ENCODE measurements at places on chromosomes 1 and 21. TPM values are rescaled to one million over a fixed set of nuclear protein-coding genes. Genes with fewer than 3 reads are reported as not detected.
A peak's percentile ranks its signal among the peaks of the same experiment; 100 is the strongest.

DNA sequence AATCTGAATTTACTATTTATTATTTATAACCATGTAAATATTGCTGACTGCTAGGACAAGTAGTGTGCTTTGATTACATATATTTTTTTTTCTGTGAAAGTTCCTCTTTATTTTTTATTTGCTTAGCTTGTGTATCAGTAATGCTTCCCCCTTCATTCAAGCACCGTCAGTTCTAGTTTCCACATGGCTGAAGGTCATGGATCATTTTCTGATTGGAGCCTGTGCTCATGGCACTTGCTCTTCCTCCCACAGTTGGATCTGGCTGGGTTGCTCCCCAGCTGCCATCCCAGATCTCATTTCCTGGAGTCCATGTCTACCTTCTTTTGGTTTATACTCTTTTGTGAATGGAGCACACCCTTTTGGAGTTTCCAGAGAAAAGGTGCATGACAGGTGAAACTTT lies 57.0 kb upstream of the IGSF5 start:
- DNase-seq: no peak
- no peak overlapping the region for H3K27ac ChIP-seq
- no peaks in the 10 kb centered on the region for H3K27me3 ChIP-seq
- no peak overlapping the region for H3K4me3 ChIP-seq
- H3K36me3 ChIP-seq: no peaks in the 10 kb centered on the region

DNA sequence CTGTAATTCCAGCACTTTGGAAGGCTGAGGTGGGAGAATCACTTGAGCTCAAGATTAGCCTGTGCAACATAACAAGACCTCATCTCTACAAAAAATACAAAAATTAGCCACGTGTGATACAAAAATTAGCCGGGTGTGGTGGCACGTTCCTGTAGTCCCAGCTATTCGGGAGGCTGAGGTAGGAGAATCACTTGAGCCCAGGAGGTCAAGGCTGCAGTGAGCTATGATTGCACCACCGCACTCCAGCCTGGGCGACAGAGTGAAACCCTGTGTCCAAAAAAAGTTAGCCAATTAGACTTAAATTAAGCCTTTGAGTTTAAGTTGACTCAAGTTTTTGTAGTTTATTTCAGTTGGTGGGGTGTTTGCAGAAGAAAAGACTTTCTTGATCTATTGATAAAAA lies 11.8 kb downstream of the CXADR start:
- no peak overlapping the region for H3K4me3 ChIP-seq
- no peak overlapping the region for H3K27ac ChIP-seq
- peaks cover 34% of the 10 kb centered on the region for H3K4me1 ChIP-seq
- DNase-seq: no peak

DNA sequence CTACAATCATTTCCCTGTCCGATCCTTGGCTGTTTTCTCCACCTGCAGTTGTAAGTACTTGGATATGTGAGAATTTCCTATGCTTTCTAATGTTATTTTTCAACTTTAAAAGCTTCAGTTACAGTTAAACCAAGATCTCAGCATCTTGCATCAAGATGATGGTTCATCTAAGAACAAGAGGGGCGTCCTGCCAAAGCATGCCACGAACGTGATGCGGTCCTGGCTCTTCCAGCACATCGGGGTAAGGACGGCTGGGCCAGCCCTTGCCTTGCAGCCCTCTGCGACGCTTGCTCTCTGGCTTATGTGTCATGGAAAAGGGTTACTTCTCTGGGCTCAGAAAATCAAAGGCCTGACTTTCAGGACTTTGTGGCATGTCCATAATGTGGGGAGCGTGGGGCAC lies 46.8 kb downstream of the PKNOX1 start:
- no peaks in the 10 kb centered on the region for H3K27me3 ChIP-seq
- H3K27ac ChIP-seq: no peak overlapping the region
- H3K4me3 ChIP-seq: no peak overlapping the region

GRCh38 chr1:17539118-17539476 lies 401 bp upstream of the ARHGEF10L start:
- no peak for DNase-seq
- no peak overlapping the region for H3K27ac ChIP-seq
- peaks cover 21% of the 10 kb centered on the region for H3K4me1 ChIP-seq
- H3K4me3 ChIP-seq: peak overlapping the region; percentile 30

GRCh38 chr1:54970901-54971300 lies 9.5 kb upstream of the TMEM61 start:
- no peaks in the 10 kb centered on the region for H3K27me3 ChIP-seq
- H3K36me3 ChIP-seq: no peaks in the 10 kb centered on the region
- no peak overlapping the region for H3K27ac ChIP-seq
- no peak for DNase-seq

DNA sequence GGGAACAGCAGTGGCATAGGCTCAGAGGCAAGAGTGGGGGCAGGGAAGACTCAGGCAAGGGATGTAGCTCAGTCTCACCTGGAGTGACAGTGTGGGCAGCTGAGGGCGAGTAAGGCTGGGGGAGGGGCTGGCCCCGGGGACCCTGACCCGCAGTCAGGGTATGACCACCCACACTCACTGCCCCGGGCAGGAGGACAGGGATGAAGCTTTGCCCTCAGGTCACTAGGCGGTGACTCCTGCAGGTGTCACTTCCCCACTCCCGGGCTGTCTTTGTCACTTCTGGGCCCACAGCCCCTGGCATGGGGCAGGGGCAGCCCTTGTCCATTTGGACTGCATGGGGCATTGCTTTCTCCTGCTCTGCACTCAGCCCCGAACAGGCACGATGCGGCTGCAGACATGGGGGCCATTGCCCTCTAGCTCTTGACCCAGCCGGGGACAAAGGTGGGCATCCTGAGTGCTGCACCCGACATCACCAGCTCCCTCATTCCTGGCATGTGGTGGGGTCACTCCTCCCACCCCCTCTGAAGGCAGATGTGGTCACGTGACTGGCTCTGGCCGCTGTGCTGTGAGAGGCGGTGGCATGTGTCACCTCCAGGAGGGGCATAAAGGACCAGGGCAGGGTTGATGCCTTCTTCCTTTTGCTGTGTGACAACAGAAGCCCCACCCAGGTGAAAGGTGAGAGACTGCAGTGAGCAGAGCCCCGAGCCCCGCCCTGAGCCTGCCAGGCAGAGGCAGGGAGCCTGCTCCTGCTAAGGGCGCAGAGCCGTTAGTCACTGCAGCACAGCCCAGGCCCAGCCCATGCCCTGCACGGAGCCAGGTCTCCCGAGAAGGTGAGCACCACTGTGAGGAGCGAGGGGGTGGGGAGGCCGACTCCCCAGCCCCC lies 66.0 kb downstream of the MATN1 start:
- no peak for DNase-seq
- no peaks in the 10 kb centered on the region for H3K36me3 ChIP-seq
- H3K27me3 ChIP-seq: no peaks in the 10 kb centered on the region
- no peaks in the 10 kb centered on the region for H3K4me1 ChIP-seq

- no peak overlapping the region for H3K4me3 ChIP-seq
- H3K36me3 ChIP-seq: no peaks in the 10 kb centered on the region
- no peaks in the 10 kb centered on the region for H3K4me1 ChIP-seq
- DNase-seq: no peak
- H3K27ac ChIP-seq: no peak overlapping the region
- H3K27me3 ChIP-seq: no peaks in the 10 kb centered on the region
These were observed 213.7 kb upstream of the VAMP3 start for GRCh38 chr1:7557301-7557891.

- no peaks in the 10 kb centered on the region for H3K27me3 ChIP-seq
- peaks cover 14% of the 10 kb centered on the region for H3K4me1 ChIP-seq
- DNase-seq: no peak
These were observed 122.8 kb upstream of the IPO9 start for GRCh38 chr1:201706109-201706508.

- no peak overlapping the region for H3K27ac ChIP-seq
- H3K36me3 ChIP-seq: no peaks in the 10 kb centered on the region
- H3K4me3 ChIP-seq: no peak overlapping the region
- no peaks in the 10 kb centered on the region for H3K27me3 ChIP-seq
- no peak for DNase-seq
These were observed 5.0 kb upstream of the KMO start for GRCh38 chr1:241527146-241527545.

- DNase-seq: no peak
- no peaks in the 10 kb centered on the region for H3K4me1 ChIP-seq
- no peak overlapping the region for H3K27ac ChIP-seq
- H3K27me3 ChIP-seq: no peaks in the 10 kb centered on the region
These were observed 196.5 kb upstream of the POU3F1 start for GRCh38 chr1:38243106-38243505.

GRCh38 chr1:69523032-69523431 lies 44.7 kb upstream of the LRRC7 start:
- no peak overlapping the region for H3K27ac ChIP-seq
- no peaks in the 10 kb centered on the region for H3K36me3 ChIP-seq
- H3K4me3 ChIP-seq: no peak overlapping the region
- no peaks in the 10 kb centered on the region for H3K4me1 ChIP-seq

DNA sequence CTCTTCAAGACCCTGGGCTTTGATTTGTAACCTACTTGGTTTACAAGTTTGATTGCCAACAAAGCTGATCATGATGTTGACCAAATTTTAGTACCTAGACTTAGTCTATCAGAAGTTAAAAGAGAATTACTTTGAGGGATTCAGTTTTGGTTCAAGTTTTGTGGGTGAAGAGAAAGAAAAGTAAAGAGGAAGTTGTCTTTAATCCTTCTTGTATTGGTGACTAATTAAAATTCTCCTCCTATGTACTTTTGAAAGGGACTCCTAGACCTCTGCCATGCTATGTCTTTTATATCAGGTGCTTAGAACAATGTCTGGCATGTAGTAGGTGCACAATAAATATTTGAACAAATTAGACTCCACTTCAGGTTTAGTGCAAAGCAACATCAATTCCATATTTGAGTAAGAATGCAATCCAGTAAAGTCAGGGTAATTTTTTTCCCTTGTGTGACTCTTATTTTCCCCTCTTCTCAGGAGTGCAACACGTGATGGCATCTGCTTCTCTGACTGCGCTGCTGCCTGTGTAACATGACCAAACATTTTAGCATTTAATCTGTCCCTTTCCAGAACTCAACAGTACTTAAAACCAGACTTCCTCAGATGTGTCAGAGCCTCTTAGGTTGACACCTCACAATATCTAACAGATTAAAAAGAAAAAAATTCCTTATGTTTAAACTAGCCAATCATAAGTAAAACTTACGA lies 41.1 kb upstream of the KCNQ4 start:
- no peak overlapping the region for H3K4me3 ChIP-seq
- H3K27ac ChIP-seq: no peak overlapping the region
- H3K4me1 ChIP-seq: peaks cover 2% of the 10 kb centered on the region
- peaks cover 12% of the 10 kb centered on the region for H3K36me3 ChIP-seq

GRCh38 chr1:86822459-86822858 lies 91.5 kb downstream of the SELENOF start:
- no peak for DNase-seq
- H3K27ac ChIP-seq: no peak overlapping the region
- no peak overlapping the region for H3K4me3 ChIP-seq

GRCh38 chr1:23751050-23751814 lies 8.0 kb downstream of the ELOA start:
- 0 out of 2 replicates have a peak, but pooled peaks cover 7% of the 10 kb centered on the region for H3K4me1 ChIP-seq
- no peak overlapping the region for H3K27ac ChIP-seq
- peaks cover 36% of the 10 kb centered on the region for H3K36me3 ChIP-seq
- no peak overlapping the region for H3K4me3 ChIP-seq
- H3K27me3 ChIP-seq: no peaks in the 10 kb centered on the region

DNA sequence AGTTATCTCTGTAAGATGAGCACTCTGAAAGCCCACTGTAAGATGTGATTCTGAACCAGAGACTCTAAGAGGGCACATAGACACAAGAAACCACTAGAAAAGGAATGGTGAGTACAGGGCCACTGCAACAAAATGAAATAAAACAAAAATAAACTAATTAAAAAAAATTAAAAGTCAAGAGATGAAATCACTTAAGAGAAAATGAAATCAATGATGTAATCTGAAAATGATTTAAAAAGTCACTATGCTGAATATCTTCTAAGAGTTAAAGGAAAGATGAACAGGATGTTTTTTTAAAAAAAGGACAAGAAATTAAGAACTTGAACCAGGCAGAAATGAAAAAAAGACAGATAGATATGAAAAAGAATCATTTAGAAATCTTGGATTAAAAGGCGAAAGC lies 110.6 kb upstream of the OLIG2 start:
- no peaks in the 10 kb centered on the region for H3K4me1 ChIP-seq
- H3K27me3 ChIP-seq: no peaks in the 10 kb centered on the region
- no peak overlapping the region for H3K4me3 ChIP-seq
- DNase-seq: no peak
- H3K36me3 ChIP-seq: no peaks in the 10 kb centered on the region

GRCh38 chr1:161382214-161383019 lies 14.7 kb upstream of the CFAP126 start:
- DNase-seq: peak; percentile 68
- H3K27me3 ChIP-seq: no peaks in the 10 kb centered on the region
- peak overlapping the region; percentile 79 for H3K27ac ChIP-seq
- no peaks in the 10 kb centered on the region for H3K36me3 ChIP-seq
- peaks cover 20% of the 10 kb centered on the region for H3K4me1 ChIP-seq
- H3K4me3 ChIP-seq: peak overlapping the region; percentile 21

- no peak overlapping the region for H3K4me3 ChIP-seq
- no peak for DNase-seq
- H3K4me1 ChIP-seq: no peaks in the 10 kb centered on the region
- H3K27me3 ChIP-seq: no peaks in the 10 kb centered on the region
- no peaks in the 10 kb centered on the region for H3K36me3 ChIP-seq
- H3K27ac ChIP-seq: no peak overlapping the region
These were observed 353.4 kb upstream of the PLXNA2 start for GRCh38 chr1:208597571-208597970.

DNA sequence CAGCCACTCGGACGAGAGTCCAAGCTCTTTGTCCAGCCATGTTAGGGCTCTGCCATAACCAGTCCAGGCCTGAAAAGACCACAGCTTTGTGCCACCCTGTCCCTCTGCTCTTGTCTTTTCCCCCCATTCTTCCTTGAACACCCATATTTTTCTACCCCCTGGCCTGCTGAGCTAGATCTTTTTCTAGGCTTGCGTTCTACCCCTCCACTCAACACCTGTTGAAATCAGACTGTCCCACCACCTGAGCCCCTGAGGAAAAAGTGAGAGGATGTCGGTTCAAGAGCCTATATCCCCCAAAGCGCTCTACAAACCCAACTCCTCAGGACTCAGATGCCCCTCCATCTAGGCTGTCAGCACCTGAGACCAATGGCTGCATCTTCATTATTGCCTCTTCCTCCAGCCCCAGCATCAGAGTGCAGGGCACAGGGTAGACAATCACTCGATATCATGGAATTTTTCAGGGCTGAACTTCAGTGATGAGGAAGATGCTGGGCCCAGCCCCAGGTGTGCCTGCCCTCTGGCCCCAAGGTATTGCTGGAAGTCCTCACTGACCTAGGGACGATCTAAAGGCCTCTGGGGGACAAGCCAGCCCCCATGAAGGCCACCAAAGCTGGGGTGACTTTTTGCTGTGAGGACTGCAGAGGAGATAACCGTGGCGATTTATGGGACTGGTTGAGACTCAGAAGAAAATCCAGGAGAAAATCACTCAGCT lies 75.3 kb downstream of the CD247 start:
- DNase-seq: no peak
- H3K4me1 ChIP-seq: no peaks in the 10 kb centered on the region
- H3K27ac ChIP-seq: no peak overlapping the region

- no peaks in the 10 kb centered on the region for H3K27me3 ChIP-seq
- H3K36me3 ChIP-seq: no peaks in the 10 kb centered on the region
- no peak overlapping the region for H3K27ac ChIP-seq
- no peak for DNase-seq
- H3K4me3 ChIP-seq: no peak overlapping the region
These were observed 169.3 kb upstream of the ZP4 start for GRCh38 chr1:238060061-238060460.

Gene SHE
- 0.03 TPM for total RNA-seq

Gene FAM163A
- total RNA-seq: not detected

Gene TSPAN2
- not detected for total RNA-seq

Gene WNT9A
- 26.5 TPM for total RNA-seq

Gene VSIG8
- not detected for total RNA-seq

Gene UBIAD1
- total RNA-seq: 24.7 TPM

Gene MOB3C
- total RNA-seq: 10.5 TPM

Gene USP33
- 52.2 TPM for total RNA-seq

Gene TTC39A
- 8.3 TPM for total RNA-seq

Gene SFN
- 188 TPM for total RNA-seq

All from Panc1 (cell line).